Upper lobe of right lung (tissue), 1 donor: ENCODE measurements at places on chromosomes 1 and 21. TPM values are rescaled to one million over a fixed set of nuclear protein-coding genes. Genes with fewer than 3 reads are reported as not detected.

GRCh38 chr1:196098000-196098399 is 510.2 kb downstream of the KCNT2 start:
- H3K27ac ChIP-seq, result no peak overlapping the region
- H3K4me3 ChIP-seq, result no peak overlapping the region
- no peak for DNase-seq
- no peaks in the 10 kb centered on the region for H3K27me3 ChIP-seq
- H3K4me1 ChIP-seq, result no peaks in the 10 kb centered on the region
- H3K36me3 ChIP-seq, result no peaks in the 10 kb centered on the region

DNA sequence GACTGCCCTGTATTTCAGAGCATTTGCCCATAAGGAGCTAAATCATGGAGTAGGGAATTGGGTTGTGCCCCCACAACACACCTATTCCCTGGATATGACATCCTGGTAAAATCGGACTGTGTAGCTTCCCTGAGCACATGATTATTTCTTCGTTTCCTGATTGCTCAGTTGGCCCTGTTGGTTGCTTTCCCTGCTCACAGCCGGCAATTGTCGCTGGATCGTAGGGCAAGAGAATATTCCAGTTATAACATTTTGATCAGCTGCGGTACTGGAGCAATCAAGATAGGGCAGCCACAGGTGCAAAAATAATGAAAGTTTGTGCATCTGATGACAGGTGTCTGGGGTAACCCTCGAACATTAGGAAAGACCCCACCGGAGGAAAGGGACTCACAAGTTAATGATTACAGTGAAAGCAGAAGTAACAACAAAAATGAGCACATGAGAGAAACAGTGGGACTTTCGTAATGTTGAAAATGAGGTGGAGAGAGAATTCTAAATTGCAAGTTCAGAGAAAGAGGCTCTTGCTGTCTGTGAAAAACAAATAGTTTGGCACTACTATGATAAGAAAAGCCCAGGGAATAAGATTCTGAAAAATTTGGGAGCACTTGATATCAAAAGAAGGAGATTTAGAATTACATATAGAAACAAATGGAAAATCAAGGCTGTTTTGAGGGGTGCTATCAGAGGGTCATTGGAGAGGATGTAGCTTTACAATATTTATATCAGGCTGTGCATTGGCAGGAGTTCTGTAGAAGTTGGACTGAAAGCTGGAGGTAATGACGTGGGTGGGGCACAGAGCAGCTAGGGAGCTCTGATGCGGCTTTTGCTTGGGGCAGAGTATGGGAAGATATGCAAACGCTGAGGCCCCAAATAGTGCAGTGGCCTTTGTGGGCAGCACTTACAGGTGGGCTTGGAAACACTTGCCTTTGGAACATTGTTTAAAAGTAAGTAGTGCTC is at the start of gene MAB21L3:
Gene MAB21L3 (plus strand): TSS at position 833 of the 957 bp plus-strand sequence. CDS start 1,217 bp downstream, outside the sequence.
- no peaks in the 10 kb centered on the region for H3K36me3 ChIP-seq
- no peak within 1 kb of the TSS for H3K27ac ChIP-seq
- H3K27me3 ChIP-seq, result no peaks in the 10 kb centered on the region
- H3K4me1 ChIP-seq, result peaks cover 5% of the 10 kb centered on the region

GRCh38 chr1:76511558-76512179 is 355.6 kb upstream of the ST6GALNAC5 start:
- no peak overlapping the region for H3K27ac ChIP-seq
- no peaks in the 10 kb centered on the region for H3K4me1 ChIP-seq
- H3K27me3 ChIP-seq, result no peaks in the 10 kb centered on the region
- H3K4me3 ChIP-seq, result no peak overlapping the region

Gene ROR1
- total RNA-seq, result 21.4 TPM

Gene LCE1A
- total RNA-seq, result not detected

DNA sequence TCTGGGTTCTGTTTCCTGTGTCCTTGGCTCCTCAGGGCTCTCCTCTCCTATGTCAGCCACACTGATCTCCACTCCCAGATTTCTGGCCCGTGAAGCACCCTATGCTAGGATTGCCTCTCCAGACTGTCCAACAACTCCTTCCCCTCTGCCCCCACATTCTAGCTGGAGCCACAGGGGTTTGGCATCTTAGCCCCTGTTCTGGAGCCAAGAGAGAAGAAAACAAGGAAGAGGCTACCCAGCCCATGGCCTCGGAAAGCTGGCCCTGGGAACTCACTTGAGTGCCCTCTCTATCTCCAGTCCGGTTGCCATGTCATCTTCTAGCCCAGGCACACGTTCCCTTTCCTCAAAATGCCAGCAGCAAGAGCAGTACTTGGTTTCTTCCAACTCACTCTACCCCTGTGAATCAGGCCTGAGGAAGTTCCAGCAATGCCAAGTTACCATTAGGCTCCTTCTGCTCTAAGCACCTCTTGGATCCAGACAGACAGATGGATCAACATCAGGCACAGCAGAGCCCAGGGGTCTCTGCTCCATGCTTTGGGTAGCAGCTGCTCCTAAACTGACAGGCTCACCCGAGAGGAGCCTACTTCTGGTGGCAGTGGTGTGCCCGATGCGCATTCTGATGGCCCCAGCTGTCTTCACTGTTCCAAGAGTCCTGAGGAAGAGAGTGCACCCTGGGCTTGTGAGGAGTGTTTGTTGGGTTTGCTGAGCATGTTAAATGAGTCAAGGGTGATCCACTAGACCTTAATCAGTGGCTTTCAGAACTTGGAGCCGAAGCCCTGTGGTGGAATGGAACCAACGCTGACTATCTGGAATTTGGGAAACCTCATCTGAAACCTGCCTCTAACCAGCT is 11.6 kb upstream of the GPR61 start:
- no peaks in the 10 kb centered on the region for H3K27me3 ChIP-seq
- no peak overlapping the region for H3K4me3 ChIP-seq
- DNase-seq, result no peak
- peaks cover 10% of the 10 kb centered on the region for H3K4me1 ChIP-seq
- no peak overlapping the region for H3K27ac ChIP-seq
- no peaks in the 10 kb centered on the region for H3K36me3 ChIP-seq

Gene ARTN
- 0.43 TPM for total RNA-seq

GRCh38 chr1:38917772-38918171 is 23.9 kb downstream of the RHBDL2 start:
- H3K27me3 ChIP-seq, result no peaks in the 10 kb centered on the region
- no peaks in the 10 kb centered on the region for H3K4me1 ChIP-seq
- H3K4me3 ChIP-seq, result no peak overlapping the region
- DNase-seq, result no peak

- no peak overlapping the region for H3K4me3 ChIP-seq
- H3K27ac ChIP-seq, result no peak overlapping the region
- H3K36me3 ChIP-seq, result no peaks in the 10 kb centered on the region
These were observed 542.5 kb upstream of the DAB1 start for GRCh38 chr1:57966340-57966739.

GRCh38 chr1:175353066-175353465 is 160.5 kb upstream of the KIAA0040 start:
- no peak for DNase-seq
- no peak overlapping the region for H3K4me3 ChIP-seq
- no peak overlapping the region for H3K27ac ChIP-seq
- no peaks in the 10 kb centered on the region for H3K36me3 ChIP-seq

GRCh38 chr1:101004061-101004460 is 21.5 kb downstream of the DPH5 start:
- H3K4me1 ChIP-seq, result peaks cover 23% of the 10 kb centered on the region
- no peak for DNase-seq
- H3K36me3 ChIP-seq, result peaks cover 5% of the 10 kb centered on the region
- H3K27me3 ChIP-seq, result no peaks in the 10 kb centered on the region
- no peak overlapping the region for H3K27ac ChIP-seq
- H3K4me3 ChIP-seq, result no peak overlapping the region

DNA sequence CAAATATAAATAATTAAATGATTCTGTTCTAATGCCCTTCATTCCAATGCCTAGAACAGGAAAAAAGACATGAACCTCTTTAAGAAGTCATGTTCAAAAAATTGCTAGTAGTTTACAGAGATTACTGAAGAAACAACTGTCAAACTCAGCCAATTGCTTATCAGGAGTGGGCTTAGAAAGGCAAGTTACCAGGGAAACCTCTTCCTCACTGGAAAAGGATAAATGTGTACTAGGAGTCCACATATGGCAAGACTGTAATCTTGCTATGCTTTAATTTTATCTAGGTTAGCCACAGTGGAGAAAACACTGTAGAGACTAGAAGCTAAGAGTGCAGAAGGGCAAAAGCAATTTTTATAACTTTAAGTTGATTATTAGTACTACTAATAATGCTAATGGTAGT is 42.1 kb upstream of the DEPDC1 start:
- H3K36me3 ChIP-seq, result no peaks in the 10 kb centered on the region
- no peaks in the 10 kb centered on the region for H3K27me3 ChIP-seq
- DNase-seq, result no peak

GRCh38 chr1:113303267-113303666 is 87.0 kb upstream of the MAGI3 start:
- no peaks in the 10 kb centered on the region for H3K36me3 ChIP-seq
- no peak for DNase-seq
- no peak overlapping the region for H3K4me3 ChIP-seq
- no peaks in the 10 kb centered on the region for H3K27me3 ChIP-seq

DNA sequence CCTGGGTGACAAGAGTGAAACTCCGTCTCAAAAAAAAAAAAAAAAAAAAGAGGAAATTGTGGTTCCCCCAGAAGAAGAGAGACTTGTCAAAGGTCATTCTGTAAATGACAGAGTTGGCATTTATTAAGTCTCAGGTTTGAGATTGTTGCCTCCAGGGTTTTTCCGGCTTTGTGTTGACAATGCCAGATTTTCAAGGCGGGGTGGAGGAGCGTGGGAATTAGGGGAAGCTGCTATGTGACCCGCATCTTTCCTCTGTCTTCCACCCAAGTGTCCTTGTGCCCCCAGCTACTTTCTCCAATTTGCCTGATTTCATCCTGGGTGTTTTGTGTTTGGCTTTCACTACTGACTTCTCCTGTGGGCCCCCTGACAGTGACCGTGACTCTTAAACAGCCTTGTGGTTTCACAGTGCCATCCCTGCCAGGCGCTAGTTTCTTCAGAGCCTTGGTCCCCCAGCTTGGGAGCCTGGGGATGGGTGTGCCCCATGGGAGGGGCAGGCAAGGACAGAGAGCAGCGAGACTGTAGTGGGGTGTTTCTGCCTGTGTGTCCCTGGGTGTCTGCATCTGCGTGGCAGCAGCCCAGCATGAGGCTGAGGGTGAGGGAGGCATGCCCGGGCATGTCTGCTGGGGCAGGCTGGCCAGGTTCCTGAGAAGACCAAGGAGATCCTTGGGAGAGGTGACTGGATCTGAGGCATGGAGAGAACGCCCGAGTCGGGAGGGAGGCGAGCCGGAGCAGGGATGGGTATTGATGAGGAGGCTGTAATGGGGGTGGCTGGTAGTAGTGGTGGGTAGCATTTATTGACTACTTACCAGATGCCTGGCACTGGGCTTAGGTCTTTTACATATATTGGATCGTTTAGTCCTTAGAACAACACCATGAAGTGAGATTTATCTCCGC is 46.3 kb downstream of the IER5 start:
- H3K27me3 ChIP-seq, result no peaks in the 10 kb centered on the region
- H3K4me1 ChIP-seq, result peaks cover 42% of the 10 kb centered on the region
- DNase-seq, result peak; percentile 84

Gene INSRR
- not detected for total RNA-seq

- no peaks in the 10 kb centered on the region for H3K27me3 ChIP-seq
- H3K27ac ChIP-seq, result no peak overlapping the region
- H3K4me1 ChIP-seq, result peaks cover 6% of the 10 kb centered on the region
- no peaks in the 10 kb centered on the region for H3K36me3 ChIP-seq
These were observed 69.4 kb downstream of the RGS2 start for GRCh38 chr1:192878249-192878648.

DNA sequence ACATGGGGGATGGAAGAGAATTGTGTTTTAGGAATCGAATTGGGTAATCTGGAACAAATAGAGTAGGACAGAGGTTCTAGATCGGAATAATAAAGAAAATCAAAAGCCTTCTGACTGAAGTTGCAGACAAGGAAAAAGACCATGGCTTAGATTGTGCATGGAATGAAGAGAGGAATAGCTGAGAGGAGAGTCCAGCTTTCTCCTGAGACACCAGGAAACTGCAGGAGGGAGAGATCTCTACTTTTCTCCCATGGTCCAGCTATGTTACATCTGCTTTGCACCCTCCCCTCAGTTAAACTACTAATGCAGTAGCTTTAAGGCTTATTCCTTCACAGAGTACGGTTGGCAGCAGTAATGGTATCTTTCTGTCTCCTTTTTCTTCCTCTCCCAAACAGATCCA is 13.4 kb downstream of the SLAMF7 start:
- DNase-seq, result no peak
- H3K27ac ChIP-seq, result no peak overlapping the region
- no peak overlapping the region for H3K4me3 ChIP-seq
- no peaks in the 10 kb centered on the region for H3K36me3 ChIP-seq

Gene NEGR1
- total RNA-seq, result 21.4 TPM

Gene YTHDF2
- 65.8 TPM for total RNA-seq

- peak overlapping the region; percentile 76 for H3K27ac ChIP-seq
- no peak for DNase-seq
- H3K27me3 ChIP-seq, result no peaks in the 10 kb centered on the region
- no peaks in the 10 kb centered on the region for H3K36me3 ChIP-seq
- H3K4me1 ChIP-seq, result peaks cover 49% of the 10 kb centered on the region
- H3K4me3 ChIP-seq, result no peak overlapping the region
These were observed 12.2 kb upstream of the CD34 start for GRCh38 chr1:207923121-207923520.

Gene ARHGEF16
- total RNA-seq, result 12.2 TPM

Gene C8B
- not detected for total RNA-seq

DNA sequence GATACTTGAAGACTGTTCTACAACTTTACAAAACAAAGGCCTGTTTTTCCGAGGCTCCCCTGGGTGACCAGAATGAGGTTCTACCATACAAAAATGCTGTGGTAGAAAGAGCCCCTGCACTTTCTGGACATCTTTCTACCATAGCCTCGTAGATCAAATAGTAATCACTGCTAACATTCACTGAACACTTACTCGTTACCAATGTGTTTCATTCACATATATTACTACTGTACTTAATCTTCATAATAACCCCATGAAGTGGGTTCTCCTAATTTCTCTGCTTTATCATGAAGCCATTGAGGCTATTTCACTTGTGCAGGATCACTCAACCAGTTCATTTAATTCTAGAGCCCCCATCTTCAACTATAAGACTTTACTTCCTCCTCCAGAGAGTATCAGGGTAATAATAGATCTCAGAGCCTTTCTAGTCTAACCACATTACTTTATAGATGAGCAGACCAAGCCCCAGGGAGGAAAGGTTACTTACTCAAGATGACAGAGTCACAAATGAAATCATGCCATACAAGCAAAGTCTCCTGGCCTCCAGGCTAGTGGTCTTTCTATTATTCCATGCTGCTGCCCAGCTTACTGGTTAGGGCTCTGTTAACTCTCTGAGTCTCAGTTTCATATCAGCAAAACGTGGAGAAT is 46.7 kb upstream of the OSBPL9 start:
- H3K27ac ChIP-seq, result peak overlapping the region; percentile 5
- H3K4me1 ChIP-seq, result peaks cover 21% of the 10 kb centered on the region

Gene HSD3B1
- total RNA-seq, result not detected

DNA sequence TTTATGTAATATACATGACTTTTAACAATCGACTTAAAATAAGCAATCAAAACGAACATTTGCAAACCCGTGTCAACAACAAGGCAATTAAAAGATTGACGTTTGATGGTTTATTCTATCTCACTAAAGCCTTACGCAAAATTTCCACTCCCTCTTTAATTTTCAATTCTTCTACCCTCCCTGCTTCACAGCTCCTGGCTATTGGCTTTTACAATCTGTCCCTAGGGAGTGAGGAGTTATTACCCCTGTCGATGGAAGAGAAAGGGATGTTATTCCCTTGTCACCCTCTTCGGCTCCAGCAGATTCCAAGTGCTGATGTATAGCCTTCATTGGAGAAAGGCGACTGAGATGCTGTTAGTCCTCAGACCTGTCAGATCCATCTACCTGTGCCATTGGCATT is 161.3 kb downstream of the ZNF281 start:
- H3K4me1 ChIP-seq, result no peaks in the 10 kb centered on the region
- no peak overlapping the region for H3K4me3 ChIP-seq
- DNase-seq, result no peak
- no peaks in the 10 kb centered on the region for H3K36me3 ChIP-seq
- no peak overlapping the region for H3K27ac ChIP-seq
